ENCODE measurements at places on chromosomes 6 and 20. TPM values are rescaled to one million over a fixed set of nuclear protein-coding genes. Genes with fewer than 3 reads are reported as not detected.
A peak's percentile ranks its signal among the peaks of the same experiment; 100 is the strongest.

GRCh38 chr6:139137706-139138105, 2.8 kb downstream of the HECA start:
- H3K36me3 ChIP-seq = no peaks in the 10 kb centered on the region
- peaks cover 8% of the 10 kb centered on the region for H3K4me1 ChIP-seq
- DNase-seq = no peak
- no peaks in the 10 kb centered on the region for H3K27me3 ChIP-seq
- H3K4me3 ChIP-seq = no peak overlapping the region

DNA sequence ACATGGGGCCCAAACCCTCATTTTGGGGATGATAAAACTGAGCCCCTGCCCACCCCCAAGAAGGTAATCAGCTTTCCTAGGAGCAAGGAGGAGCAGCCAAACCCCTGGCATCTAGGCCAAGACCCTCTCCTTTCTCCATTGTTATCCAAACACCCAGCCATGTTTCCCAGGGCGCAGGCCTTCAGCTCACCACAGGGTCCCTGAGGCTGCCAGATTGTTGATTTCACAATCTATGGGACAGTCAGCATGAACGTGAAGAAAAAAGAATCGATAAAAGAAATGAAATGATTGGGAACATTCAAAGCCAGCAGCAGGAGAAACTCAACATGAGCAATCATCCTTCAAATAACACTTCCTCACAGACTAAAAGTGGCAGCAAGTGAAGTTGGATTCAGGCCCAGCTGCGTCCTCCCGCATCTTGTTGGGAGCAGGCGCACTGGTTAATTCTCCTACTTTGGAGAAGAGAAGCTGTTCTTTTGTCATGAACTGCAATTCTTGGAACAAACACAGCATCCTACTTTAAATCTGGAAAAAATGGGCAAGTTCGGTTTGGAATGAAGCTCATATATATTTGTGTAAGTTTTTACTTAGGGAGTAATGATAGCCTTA, 241.8 kb upstream of the PRDM1 start:
- no peaks in the 10 kb centered on the region for H3K36me3 ChIP-seq
- no peak overlapping the region for H3K27ac ChIP-seq
- H3K4me3 ChIP-seq = no peak overlapping the region

DNA sequence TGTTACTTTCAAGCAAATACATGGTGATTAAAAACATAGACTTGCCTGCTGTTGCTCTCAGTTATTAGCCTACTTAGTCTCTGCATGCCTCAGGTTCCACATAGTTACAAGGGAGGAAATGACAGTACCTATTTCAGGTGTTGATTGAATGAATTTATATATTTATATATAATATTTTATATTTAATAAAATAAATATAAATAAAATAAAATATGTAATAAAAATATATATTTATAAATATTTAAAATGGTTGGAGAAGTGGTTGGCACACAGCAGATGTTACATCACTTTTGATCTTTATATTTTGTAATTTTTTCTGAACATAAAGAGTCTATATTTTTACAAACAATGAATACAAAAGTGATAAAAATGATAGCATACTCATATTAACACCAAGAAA, 716.0 kb upstream of the EYS start:
- no peak for DNase-seq
- no peaks in the 10 kb centered on the region for H3K36me3 ChIP-seq
- H3K27ac ChIP-seq = no peak overlapping the region
- no peak overlapping the region for H3K4me3 ChIP-seq
- no peaks in the 10 kb centered on the region for H3K27me3 ChIP-seq

- H3K4me3 ChIP-seq = no peak overlapping the region
- H3K4me1 ChIP-seq = no peaks in the 10 kb centered on the region
- no peak for DNase-seq
- peak overlapping the region; percentile 29 for H3K27ac ChIP-seq
- no peaks in the 10 kb centered on the region for H3K27me3 ChIP-seq
These were observed 52.0 kb upstream of the THEMIS start for GRCh38 chr6:127952831-127953230.

DNA sequence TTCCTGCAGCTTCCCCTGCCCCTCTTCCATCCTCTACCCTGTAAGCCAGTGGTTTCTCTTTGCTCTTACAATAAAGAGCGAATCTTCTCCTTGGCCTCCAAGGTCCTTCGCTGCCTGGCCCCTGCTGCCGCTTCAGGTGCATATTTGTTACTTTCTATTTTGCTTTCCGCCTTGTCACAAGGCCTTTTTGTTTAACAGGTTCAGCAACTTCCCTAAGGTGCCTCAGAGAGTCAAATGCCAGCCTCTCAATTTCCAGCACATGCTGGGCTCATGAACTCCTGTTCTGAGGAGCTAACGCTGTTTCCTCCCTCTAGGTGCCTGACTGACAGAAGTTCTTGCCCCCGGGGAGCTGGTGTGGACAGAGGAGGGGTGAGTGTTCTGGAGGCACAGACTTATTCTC, 42.4 kb upstream of the EPB41L1 start:
- no peaks in the 10 kb centered on the region for H3K27me3 ChIP-seq
- no peak overlapping the region for H3K4me3 ChIP-seq
- H3K36me3 ChIP-seq = no peaks in the 10 kb centered on the region
- DNase-seq = no peak
- no peaks in the 10 kb centered on the region for H3K4me1 ChIP-seq

- H3K4me1 ChIP-seq = no peaks in the 10 kb centered on the region
- no peaks in the 10 kb centered on the region for H3K36me3 ChIP-seq
- H3K27me3 ChIP-seq = no peaks in the 10 kb centered on the region
These were observed 6.0 kb upstream of the CMTR1 start for GRCh38 chr6:37426945-37427510.

GRCh38 chr6:47235964-47236760, 73.5 kb downstream of the TNFRSF21 start:
- peaks cover 29% of the 10 kb centered on the region for H3K4me1 ChIP-seq
- no peak overlapping the region for H3K27ac ChIP-seq
- no peak overlapping the region for H3K4me3 ChIP-seq
- no peak for DNase-seq
- no peaks in the 10 kb centered on the region for H3K36me3 ChIP-seq
- no peaks in the 10 kb centered on the region for H3K27me3 ChIP-seq

- H3K4me1 ChIP-seq = peaks cover 69% of the 10 kb centered on the region
- H3K36me3 ChIP-seq = no peaks in the 10 kb centered on the region
- DNase-seq = no peak
- H3K27ac ChIP-seq = peak overlapping the region; percentile 81
- no peak overlapping the region for H3K4me3 ChIP-seq
These were observed 16.2 kb upstream of the MRPS18A start for GRCh38 chr6:43703512-43704429.

DNA sequence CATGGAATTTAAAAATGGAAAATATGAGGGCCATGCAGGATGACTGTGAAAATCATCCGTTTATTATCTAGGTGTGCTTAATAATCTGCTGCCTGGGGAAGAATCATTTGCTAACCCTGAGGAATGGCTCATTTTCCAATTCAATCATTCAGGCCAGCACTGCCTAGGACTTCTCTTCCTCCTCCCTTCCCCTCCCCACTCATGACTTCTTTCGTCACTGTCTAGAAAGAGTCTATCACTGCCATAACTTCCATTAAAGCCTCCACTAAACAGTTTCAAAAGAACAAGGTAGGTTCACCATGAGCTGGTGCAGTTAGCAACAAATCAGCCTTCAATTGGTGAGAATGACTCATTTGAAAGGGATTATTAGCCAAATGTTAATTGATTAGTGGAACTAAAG, 43.9 kb downstream of the TSHZ2 start:
- H3K4me3 ChIP-seq = no peak overlapping the region
- no peak overlapping the region for H3K27ac ChIP-seq
- H3K36me3 ChIP-seq = no peaks in the 10 kb centered on the region
- H3K27me3 ChIP-seq = no peaks in the 10 kb centered on the region

DNA sequence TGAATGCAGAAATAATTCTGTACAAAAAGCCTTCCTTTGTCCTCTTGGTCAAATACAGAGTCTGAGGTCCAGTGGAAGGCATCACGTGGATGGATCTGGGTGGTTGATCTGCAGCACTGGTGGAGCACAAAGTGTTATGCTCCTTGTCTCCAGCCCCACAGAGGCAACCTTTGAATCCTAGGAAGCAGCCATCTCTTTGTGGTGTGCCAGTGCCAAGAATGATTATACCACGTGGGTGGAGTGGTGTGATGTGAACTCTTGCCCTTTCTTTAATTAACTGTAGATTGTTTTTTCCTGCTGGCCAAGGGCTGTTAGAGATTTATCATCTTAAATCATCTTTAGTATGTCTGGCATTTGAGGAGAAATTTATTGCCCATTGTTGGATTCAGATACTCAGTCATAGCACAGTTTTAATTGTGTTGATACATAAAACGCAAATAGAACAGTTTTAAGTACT, 31.1 kb downstream of the NCOA7 start:
- no peaks in the 10 kb centered on the region for H3K27me3 ChIP-seq
- H3K4me3 ChIP-seq = no peak overlapping the region
- no peak overlapping the region for H3K27ac ChIP-seq
- DNase-seq = no peak

GRCh38 chr20:59141818-59142581, 21.6 kb upstream of the ZNF831 start:
- H3K36me3 ChIP-seq = no peaks in the 10 kb centered on the region
- H3K27ac ChIP-seq = no peak overlapping the region
- H3K4me1 ChIP-seq = no peaks in the 10 kb centered on the region
- H3K27me3 ChIP-seq = no peaks in the 10 kb centered on the region
- no peak overlapping the region for H3K4me3 ChIP-seq

DNA sequence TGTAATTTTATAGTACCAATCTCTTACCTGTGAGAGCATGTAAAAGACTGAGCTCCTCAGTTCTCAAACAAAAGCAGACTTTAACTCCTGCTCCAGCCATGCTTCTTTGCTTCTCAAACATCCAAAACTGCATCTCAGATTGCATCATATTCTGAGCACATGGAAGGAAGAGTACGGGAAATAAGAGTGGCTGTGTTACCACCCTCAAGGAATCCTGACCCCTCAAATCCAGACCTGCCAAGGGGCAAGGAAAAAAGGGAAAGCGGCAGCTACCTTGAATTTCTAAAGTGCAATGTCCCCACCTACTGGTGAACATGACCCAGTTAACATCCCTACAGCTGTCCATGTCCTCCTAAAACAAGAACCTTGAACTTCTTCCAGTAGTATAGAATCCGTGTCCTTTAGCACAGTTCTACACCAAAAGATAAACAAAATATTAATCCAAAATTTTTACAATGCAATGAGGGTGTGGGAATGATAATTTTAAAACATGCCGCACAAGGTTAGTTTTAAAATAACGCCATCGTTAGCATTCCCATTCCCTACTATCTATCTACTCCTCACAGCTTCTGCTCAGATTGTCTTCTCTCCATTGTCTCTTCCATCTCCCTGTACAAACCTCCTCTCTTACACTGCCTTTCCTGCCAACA, 34.1 kb upstream of the HLA-DQB1 start:
- no peak for DNase-seq
- no peaks in the 10 kb centered on the region for H3K36me3 ChIP-seq
- H3K4me3 ChIP-seq = no peak overlapping the region
- no peaks in the 10 kb centered on the region for H3K4me1 ChIP-seq
- H3K27ac ChIP-seq = no peak overlapping the region
- H3K27me3 ChIP-seq = no peaks in the 10 kb centered on the region

- H3K4me3 ChIP-seq = no peak overlapping the region
- H3K27ac ChIP-seq = no peak overlapping the region
- DNase-seq = peak; percentile 65
- no peaks in the 10 kb centered on the region for H3K36me3 ChIP-seq
- no peaks in the 10 kb centered on the region for H3K4me1 ChIP-seq
- no peaks in the 10 kb centered on the region for H3K27me3 ChIP-seq
These were observed 53.6 kb upstream of the TTPAL start for GRCh38 chr20:44422083-44422482.

GRCh38 chr6:55064711-55065420, 109.4 kb upstream of the HCRTR2 start:
- H3K4me1 ChIP-seq = no peaks in the 10 kb centered on the region
- no peak for DNase-seq
- H3K36me3 ChIP-seq = no peaks in the 10 kb centered on the region
- no peaks in the 10 kb centered on the region for H3K27me3 ChIP-seq
- no peak overlapping the region for H3K4me3 ChIP-seq

DNA sequence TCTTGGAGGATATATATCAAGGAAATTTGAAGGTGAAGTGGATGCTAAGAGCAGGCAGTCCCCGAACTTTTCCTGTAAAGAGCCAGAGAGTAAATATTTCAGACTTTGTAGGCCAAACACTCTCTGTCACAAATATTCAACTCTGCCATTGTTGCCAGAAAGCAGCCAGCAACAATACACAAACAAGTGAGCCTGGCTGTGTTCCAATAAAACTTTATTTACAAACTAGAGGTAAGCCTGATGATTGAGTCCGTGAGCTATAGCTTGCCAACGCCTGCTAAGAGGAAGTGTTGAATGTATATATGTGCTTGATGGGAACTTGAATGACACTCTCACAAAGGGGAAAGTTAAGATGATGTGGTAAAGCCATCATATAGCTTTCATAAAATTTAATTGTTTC, 166.0 kb upstream of the PLN start:
- H3K27ac ChIP-seq = no peak overlapping the region
- no peak overlapping the region for H3K4me3 ChIP-seq
- H3K27me3 ChIP-seq = no peaks in the 10 kb centered on the region
- H3K4me1 ChIP-seq = no peaks in the 10 kb centered on the region

- no peaks in the 10 kb centered on the region for H3K36me3 ChIP-seq
- no peaks in the 10 kb centered on the region for H3K27me3 ChIP-seq
- H3K4me1 ChIP-seq = no peaks in the 10 kb centered on the region
- no peak overlapping the region for H3K4me3 ChIP-seq
- DNase-seq = no peak
- H3K27ac ChIP-seq = no peak overlapping the region
These were observed 399.6 kb downstream of the NKAIN2 start for GRCh38 chr6:124203101-124203811.

DNA sequence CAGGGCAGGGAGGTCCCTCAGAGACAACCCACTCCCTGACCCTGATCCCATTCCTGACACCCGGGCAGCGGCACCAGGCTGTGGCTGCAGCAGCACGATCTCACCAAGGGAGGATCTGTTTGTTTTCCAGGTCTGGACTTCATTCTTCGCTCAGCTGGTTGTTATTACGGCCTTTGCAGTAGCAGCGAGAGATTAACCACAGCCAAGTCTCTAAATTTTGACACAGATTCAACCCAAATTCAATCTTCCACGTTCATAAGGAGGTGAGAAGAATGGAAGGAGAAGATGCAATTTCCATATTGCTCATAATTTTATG, 91.1 kb upstream of the THBS2 start:
- no peak overlapping the region for H3K4me3 ChIP-seq
- no peaks in the 10 kb centered on the region for H3K36me3 ChIP-seq
- no peaks in the 10 kb centered on the region for H3K4me1 ChIP-seq
- no peaks in the 10 kb centered on the region for H3K27me3 ChIP-seq
- no peak overlapping the region for H3K27ac ChIP-seq

Gene RAET1L
- not detected for total RNA-seq

Gene LINC00237
- not detected for total RNA-seq

Gene CEP162
- 9.5 TPM for total RNA-seq

Gene GHRH
- total RNA-seq = not detected

Gene MOG
- total RNA-seq = not detected

Gene ADTRP
- total RNA-seq = 187 TPM

Gene PHACTR3
- total RNA-seq = 28.4 TPM

Gene EFHC1
- 24.9 TPM for total RNA-seq
